Placental pericyte (primary cell): ENCODE measurements at places on chromosomes 12 and 14. TPM values are rescaled to one million over a fixed set of nuclear protein-coding genes. Genes with fewer than 3 reads are reported as not detected.

CCDC38 gene
- total RNA-seq, result under 0.01 TPM in 1 of 2 replicates, not detected in the other

FGD4 gene
- 5.9 and 12.7 TPM in 2 replicates for total RNA-seq

ADCY6 gene
- 34.1 and 41.4 TPM in 2 replicates for total RNA-seq

RNASE7 gene
- total RNA-seq, result not detected in 2 replicates

SOAT2 gene
- total RNA-seq, result not detected in 2 replicates

IRF2BPL gene
- 42.9 and 91.5 TPM in 2 replicates for total RNA-seq

RAD51AP1 gene
- 1.3 and 24.9 TPM in 2 replicates for total RNA-seq

PPFIA2 gene
- total RNA-seq, result 3.3 TPM in 1 of 2 replicates, not detected in the other

GLT1D1 gene
- total RNA-seq, result not detected in 2 replicates

SERPINA10 gene
- total RNA-seq, result not detected in 2 replicates

LPAR5 gene
- not detected in 2 replicates for total RNA-seq

CIROP gene
- total RNA-seq, result not detected in 2 replicates

CLEC14A gene
- under 0.01 and 0.29 TPM in 2 replicates for total RNA-seq

FGF23 gene
- not detected in 2 replicates for total RNA-seq

SLC6A13 gene
- total RNA-seq, result not detected in 2 replicates
